ENCODE measurements at places on chromosomes 11 and 22.

- no peak for DNase-seq
Measured at GRCh38 chr11:33505093-33505492, 195.5 kb downstream of the C11orf91 start.

DNA sequence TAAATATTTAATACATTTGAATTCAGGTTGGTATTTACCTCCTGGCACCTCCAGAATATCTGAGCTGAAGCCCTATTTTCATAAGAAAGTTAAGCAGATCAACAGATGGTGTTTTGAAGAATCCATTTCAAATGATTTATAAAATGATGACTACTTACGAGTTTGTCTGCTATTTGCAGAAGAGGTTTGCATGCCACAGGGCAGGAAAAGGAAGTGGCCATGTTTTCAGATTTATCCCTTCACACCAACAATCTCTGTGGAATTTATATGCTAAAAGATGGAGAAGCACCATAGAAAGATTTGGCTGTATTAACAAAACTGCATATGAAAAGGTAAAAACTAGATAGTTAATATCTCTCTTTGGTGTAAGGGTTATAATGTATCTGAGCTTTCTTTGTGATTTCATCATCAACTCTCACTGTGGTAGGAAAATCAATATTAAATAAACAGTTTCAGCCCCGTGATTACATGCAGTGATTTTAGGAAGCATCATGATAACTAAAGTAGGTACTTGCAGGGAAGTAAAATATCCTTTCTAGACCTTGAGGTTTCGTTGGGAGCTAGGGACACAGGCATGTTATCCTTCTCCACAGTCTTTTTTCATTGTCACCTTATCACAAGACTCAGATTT lies 2.6 kb downstream of the BMAL1 start:
- no peak for DNase-seq

GRCh38 chr11:105923807-105924206 lies 98.2 kb downstream of the MSANTD4 start:
- DNase-seq: no peak

GRCh38 chr11:124837491-124837856 lies 27.8 kb upstream of the ROBO3 start:
- no peak for DNase-seq

DNA sequence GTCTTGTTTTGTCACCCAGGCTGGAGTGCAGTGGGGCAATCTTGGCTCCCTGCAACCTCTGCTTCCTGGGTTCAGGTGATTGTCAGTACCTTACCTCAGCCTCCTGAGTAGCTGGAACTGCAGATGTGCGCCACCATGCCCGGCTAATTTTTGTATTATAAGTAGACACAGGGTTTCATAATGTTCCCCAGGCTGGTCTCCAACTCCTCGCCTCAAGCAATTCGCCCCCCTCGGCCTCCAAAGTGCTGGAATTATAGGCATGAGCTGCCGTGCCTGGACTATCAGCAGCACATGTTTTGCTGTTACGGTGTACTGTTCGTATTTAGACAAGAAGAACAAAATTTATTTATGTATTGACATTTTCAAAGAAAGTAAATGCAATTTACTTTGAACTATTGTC lies 34.8 kb downstream of the RAB39A start:
- DNase-seq: no peak

- DNase-seq: no peak
Measured at GRCh38 chr22:39806109-39806508, 87.5 kb downstream of the ENTHD1 start.

- DNase-seq: no peak
Measured at GRCh38 chr11:15097411-15097810, 17.3 kb upstream of the INSC start.

GRCh38 chr11:113705871-113706655 lies at the start of gene TMPRSS5:
Gene TMPRSS5, minus strand, starts transcription at chr11:113706308. Its CDS starts 84 bp downstream, at chr11:113706224.
- DNase-seq: no peak

DNA sequence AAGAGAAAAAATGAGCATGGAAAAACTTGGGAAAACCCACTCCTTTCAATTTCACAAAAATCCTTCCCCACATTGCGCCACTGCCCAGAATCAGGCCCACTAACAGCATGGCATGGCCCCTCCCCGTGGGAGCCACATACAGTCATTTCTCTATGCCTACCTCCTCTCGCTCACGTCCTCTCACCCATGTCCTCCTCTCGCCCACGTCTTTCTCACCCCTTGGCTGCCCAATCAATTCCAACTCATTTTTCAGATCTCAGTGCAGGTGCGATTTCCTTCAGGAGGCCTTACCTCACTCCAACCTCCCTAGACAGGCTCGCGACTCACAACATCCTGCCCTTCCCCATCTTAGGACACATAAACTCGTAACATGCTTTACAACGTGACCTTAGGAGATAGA lies 229.2 kb downstream of the CADM1 start:
- DNase-seq: no peak

- DNase-seq: no peak
Measured at GRCh38 chr11:121552154-121552553, 99.4 kb upstream of the SORL1-AS1 start.

GRCh38 chr11:128862908-128863660 lies 4.0 kb downstream of the KCNJ1 start:
- no peak for DNase-seq

GRCh38 chr22:36902143-36902926 lies 11.1 kb upstream of the CSF2RB start:
- DNase-seq: no peak

- DNase-seq: no peak
Measured at GRCh38 chr11:101264306-101264705, 134.7 kb upstream of the PGR start.

GRCh38 chr11:112277941-112278340 lies 17.3 kb upstream of the PLET1 start:
- DNase-seq: no peak

- DNase-seq: no peak
Measured at GRCh38 chr22:49683032-49683431, 144.6 kb downstream of the BRD1 start.

- DNase-seq: no peak
Measured at GRCh38 chr11:75347781-75348566, 3.5 kb downstream of the ARRB1 start.

DNA sequence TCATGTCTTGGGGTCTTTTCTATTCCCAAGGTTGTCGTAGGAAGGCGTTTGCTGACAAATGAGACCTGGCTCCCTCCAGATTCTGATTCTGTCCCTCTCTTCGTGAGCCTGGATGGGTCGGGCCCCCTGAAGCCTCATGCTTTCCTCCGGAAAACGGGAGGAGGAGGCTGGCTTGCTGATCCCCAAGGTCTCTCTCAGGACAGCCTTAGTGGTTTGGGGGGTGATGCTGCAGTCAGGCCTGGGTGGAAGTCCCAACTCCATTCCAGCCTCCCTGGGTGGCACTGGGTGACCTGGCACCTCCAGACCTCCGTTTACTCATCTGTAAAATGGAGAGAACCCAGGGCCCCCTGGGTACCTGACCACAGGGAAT lies 23.4 kb upstream of the SMIM38 start:
- no peak for DNase-seq

DNA sequence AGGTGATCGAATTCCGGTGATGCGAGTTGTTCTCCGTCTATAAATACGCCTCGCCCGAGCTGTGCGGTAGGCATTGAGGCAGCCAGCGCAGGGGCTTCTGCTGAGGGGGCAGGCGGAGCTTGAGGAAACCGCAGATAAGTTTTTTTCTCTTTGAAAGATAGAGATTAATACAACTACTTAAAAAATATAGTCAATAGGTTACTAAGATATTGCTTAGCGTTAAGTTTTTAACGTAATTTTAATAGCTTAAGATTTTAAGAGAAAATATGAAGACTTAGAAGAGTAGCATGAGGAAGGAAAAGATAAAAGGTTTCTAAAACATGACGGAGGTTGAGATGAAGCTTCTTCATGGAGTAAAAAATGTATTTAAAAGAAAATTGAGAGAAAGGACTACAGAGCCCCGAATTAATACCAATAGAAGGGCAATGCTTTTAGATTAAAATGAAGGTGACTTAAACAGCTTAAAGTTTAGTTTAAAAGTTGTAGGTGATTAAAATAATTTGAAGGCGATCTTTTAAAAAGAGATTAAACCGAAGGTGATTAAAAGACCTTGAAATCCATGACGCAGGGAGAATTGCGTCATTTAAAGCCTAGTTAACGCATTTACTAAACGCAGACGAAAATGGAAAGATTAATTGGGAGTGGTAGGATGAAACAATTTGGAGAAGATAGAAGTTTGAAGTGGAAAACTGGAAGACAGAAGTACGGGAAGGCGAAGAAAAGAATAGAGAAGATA lies at the start of gene MALAT1:
MALAT1 (plus strand) TSS at position 69 of the 736 bp plus-strand sequence.
- peak; percentile 89 for DNase-seq

- DNase-seq: no peak
Measured at GRCh38 chr22:24437741-24438328, 10.4 kb downstream of the ADORA2A start.

- peak; percentile 46 for DNase-seq
Measured at GRCh38 chr22:42078469-42079318, 806 bp upstream of the SMDT1 start.

DNA sequence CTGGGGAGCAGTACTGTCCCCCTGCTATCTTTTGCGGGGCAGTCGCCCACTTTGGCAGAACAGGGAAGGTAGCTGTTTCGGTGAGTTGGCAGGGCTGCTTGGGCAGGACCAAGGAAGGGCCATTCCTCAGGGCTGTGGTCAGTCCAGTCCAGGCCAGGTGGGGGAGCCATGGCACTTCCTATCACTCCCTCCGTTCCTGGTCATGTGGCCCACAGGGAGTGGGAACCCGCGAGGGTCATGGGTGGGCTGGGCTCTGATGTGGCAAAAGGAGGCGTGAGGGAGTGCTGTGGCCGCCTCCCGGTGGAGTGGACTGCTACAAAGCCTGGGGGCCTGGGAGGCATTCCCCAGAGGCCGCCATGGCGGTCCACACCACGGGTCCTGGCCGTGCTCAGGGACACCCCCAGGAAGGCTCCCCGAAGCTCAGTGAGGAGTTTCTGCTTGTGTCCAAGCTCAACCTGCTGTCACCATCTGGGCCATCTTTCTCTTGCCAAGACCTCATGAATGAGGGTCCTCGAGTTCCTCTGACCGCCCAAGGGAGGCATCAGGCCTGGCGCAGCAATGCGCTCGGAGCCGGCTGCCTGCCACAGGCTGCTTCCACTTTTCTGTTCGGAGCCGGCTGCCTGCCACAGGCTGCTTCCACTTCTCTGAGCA lies 11.9 kb downstream of the CHID1 start:
- DNase-seq: no peak

GRCh38 chr22:22161924-22162851 lies 82.4 kb upstream of the VPREB1 start:
- no peak for DNase-seq

GRCh38 chr22:48918585-48919186 lies 909.0 kb downstream of the BRD1 start:
- no peak for DNase-seq

- DNase-seq: no peak
Measured at GRCh38 chr11:17256512-17256911, 20.0 kb upstream of the NUCB2 start.

DNA sequence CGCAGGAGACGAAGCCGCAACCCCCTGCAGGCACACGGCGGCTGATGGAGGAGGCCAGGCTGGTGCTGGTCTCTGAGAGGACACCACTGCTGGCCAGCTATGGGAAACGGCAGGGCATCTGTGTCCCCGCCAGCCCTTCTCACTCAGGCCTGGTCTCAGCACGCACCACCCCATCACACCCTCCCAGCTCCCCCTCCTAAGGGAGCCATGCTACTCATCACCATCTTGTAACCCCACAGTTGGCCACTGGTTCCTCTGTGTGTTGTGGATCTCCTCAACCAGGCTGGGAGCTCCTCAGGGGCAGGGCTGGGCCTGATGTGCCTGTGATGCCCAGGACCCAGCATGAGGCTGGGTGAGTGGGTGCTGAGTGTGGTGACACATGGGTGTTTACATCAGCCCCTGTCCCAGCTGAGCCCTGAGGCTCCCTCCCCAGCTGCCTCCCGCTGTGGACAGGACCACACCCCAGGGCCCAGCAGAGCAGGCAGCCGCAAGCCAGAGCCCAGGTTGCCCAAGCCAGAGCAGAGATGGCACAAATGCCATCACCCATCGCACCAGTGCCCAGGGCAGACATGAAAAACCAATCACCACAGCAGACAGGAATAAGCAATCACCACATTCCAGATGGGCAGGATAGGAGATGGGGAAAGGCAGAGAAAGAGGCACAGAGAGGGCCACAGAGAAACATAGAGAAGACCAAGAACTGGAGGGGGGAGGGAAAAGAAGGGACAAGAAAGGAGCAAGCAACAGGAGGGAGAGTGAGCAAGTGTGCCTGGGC lies 8.2 kb downstream of the ARVCF start:
- DNase-seq: no peak

- DNase-seq: no peak
Measured at GRCh38 chr11:27696961-27697360, 3.3 kb downstream of the BDNF start.

DNA sequence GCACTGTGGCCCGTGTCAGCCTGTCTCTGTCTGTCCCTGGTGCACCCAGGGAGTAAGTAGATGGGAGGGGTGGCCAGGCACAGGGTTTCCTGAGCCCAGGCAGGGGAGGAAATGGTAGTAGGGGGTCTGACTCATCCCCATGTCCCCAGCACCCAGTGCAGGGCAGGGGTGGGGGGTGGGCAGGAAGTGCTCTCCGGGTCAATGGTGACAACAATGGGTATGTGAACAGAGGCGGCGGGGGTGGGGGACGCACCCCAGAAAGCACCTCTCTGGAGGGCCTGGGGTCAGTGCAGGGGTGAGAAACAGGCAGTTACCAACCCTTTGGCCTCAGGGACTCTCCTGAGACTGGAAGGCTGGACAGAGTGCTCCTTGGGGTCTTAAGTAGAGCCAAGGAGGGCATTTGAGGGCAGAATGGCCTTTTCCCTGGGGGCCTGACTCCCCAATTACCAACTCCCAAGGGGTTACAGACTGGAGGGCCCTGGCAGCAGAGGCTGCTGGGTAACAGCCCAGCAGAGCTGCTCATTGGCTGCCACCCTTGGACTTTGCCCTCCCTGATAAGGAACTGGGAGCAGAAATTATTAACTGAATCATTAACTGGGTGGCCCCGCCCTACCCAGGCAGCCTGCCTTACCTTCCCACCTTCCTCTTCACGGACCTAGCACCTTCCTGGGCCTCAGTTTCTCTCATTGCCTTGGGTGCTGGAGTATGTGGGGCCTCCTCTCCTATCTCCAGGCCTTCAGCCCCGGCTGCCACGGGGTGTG lies 4.2 kb downstream of the MYRF start:
- DNase-seq: no peak

DNA sequence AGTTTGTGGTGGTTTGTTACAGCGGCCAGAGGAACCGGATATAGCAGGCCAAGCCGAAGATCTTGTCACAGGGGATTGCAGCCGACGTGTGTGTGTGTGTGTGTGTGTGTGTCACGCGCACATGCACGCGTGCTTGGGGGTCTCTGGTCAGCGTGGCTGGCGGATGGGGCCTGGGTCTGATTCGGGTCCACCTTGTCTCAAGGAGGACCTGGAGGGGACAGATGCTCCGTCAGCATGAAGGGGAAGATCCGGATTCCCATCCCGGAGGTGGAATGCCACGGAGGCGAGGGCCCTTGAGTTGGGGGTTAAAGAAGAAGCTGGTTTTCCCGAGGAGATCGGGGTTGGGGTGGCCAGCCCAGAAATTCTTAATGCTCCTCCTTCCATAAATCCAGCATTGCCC lies 1237.8 kb downstream of the BRD1 start:
- no peak for DNase-seq

All from activated naive CD4-positive, alpha-beta T cell (primary cell).